ENCODE measurements at places on chromosomes 3 and 15.
A peak's percentile ranks its signal among the peaks of the same experiment; 100 is the strongest.

DNA sequence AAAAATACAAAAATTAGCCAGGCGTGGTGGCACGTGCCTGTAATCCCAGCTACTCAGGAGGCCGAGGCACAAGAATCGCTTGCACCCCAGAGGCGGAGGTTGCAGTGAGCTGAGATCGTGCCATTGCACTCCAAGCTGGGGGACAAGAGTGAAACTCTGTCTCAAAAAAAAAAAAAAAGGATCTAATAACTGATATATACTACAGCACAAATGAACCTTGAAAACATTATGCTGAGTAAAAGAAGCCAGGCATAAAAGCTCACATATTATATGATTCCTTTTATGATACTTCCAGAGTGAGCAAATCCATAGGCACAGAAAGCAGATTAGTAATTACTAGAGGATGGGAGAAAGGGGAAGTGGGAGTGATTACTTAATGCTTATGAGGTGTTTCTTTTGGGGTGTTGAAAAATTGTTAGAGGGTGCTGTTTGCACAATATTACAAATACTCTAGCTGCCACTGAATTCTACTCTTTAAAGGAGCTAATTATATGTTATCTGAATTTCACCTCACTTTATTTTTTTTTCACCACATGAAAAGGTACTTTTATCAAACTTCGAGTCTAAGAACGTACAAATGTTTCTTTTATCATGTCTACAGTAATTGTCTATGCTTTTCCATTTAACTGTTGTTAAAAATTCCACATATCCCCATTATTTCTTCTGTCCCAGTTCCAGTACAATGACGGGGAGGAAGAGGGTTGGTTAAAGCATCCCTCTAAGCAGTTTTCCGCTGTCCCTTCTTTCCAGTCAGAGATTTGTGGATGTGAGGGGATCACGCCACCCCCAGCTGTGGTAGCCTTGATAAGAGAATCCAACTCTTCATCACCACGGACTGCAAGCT is 77.7 kb upstream of the FAM174B start:
- no peak for DNase-seq

DNA sequence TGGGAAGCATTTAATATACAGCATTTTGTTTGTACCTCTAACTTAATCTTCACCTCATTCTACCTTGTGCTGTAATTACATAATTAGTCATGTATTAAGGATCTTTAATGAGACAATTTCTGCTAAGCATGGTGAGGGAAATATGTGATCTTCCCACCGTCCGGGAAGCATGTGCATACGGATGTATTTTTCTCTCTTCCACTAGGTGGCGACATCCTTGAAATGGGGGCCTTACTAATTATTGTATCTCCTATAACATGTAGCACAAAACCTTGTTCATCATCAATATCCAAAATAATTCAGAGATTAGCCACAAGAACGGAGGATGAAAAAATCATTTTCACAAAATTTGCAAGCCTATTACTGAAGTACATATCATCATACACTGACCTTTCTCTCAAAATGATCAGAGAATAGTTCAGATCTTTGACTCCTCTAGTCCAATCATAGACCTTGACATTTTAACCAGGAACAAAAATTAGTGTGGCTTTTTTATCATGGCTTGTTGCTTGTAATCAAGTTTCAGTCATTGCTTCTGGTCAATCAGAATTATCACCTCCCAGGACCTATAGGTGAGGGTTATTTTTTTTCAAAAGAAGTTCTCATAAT is 148.9 kb upstream of the GBE1 start:
- no peak for DNase-seq

DNA sequence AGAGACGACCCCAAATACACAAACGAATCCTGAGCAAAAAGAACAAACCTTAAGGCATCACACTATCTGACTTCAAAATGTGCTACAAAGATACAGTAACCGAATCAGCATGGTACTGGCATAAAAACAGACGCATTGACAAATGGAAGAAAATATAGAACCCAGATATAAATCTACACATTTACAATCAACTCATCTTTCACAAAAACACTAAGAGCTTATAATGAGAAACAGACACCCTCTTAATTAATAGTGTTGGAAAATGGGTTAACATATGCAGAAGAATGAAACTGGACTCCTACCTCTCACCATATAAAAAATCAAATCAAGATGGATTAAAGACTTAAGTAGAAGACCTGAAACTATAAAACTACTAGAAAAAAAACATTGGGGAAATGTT is 130.3 kb upstream of the DCBLD2 start:
- no peak for DNase-seq

GRCh38 chr3:182385356-182385755 is 407.9 kb upstream of the ATP11B start:
- no peak for DNase-seq

DNA sequence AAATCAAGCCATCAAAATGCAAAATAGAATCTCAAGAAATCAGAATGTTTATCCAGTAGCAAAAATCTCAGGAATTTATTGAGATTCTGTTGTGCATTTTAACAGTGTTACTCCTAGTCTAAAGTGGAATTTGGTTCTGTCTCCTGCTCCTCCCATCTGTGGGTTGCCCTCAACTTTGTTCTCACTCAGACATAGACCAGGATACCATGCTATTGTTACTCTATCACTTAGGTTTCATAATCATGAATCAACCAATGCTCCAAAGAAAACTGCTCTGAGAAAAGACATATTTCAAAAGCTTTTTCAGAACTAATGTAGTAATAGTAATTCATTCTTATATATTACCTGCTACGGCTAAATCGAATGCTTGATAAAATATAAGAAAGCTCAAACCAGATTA is 274.7 kb downstream of the RBMS3 start:
- DNase-seq: no peak

GRCh38 chr15:63553388-63553791 is 43.8 kb upstream of the FBXL22 start:
- peak; percentile 4 for DNase-seq

DNA sequence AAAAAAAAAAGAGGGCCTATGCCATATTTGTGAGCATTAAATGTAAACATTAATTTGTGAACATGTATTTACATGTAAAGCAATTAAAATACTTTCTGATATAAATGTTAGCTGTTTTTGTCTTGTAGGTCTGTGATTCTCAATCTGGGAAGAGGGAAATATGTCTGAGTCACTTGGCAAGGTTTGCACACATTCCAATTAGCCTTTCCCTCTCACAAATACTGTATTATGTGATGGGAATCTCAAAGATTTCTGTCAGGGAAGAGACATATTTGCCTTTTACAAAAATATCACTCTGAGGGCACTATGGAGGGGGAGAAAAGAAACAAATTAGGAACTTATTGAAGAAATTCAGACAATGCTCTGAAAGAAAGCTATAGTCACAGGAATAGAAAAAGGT is 483.6 kb downstream of the GBE1 start:
- no peak for DNase-seq

- DNase-seq: no peak
Measured at GRCh38 chr3:12347301-12347700, 58.4 kb downstream of the PPARG start.

- no peak for DNase-seq
Measured at GRCh38 chr3:40379674-40380306, 7.2 kb upstream of the ENTPD3 start.

GRCh38 chr15:22980189-22981050 is at the start of gene CYFIP1:
CYFIP1 (minus strand) TSS chr15:22980368; CDS start chr15:22947285, 33,083 bp downstream.
- peak; percentile 8 for DNase-seq

DNA sequence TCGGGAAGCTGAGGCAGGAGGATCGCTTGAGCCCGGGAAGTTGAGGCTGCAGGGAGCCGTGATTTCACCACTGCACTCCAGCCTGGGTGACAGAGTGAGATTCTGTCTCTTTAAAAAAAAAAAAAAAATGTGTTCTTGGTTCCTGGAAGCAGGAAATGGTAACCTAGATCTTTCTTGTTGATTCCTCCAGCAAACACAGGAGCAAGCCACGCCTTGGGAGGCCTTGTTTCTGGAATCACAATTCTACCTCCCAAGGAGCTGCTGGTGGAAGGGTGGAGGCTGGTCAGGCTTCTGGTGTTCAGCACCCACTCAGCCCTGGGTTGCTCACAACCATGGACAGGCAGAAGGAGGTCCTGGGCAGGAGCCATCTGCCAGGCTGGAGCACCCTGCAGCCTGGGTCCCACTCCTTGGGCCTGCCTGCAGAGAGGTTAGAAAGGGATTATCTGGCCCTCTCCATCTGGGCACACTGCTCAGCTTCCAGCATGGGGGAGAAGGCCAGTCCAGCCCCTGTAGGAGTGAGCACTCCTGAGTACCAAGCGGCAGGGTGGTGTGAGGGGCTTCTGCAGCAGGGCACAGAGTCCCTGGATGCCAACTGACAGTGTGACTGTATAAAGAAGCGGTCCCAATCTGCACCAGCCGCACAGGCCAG is 65.6 kb downstream of the ABTB1 start:
- no peak for DNase-seq

DNA sequence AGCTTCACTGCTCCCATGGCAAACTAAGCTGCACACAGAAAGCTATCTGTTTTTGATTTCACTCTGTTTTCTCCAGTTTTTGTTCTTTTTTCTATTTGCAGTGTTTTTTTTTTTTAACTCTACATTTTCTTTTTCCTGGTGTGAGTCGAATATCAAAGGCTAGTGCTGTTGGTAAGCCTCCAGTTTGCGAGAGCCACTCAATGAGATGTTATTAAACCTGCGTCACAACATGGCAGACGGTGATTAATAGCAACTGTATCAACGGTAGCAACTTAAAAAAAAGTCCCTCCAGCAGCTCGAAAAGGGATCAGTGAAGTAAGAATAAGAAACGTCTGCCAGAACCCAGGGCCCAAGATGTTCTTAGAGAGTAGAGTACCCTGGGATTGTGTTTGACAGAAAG is 84.1 kb downstream of the MEIS2 start:
- DNase-seq: no peak

DNA sequence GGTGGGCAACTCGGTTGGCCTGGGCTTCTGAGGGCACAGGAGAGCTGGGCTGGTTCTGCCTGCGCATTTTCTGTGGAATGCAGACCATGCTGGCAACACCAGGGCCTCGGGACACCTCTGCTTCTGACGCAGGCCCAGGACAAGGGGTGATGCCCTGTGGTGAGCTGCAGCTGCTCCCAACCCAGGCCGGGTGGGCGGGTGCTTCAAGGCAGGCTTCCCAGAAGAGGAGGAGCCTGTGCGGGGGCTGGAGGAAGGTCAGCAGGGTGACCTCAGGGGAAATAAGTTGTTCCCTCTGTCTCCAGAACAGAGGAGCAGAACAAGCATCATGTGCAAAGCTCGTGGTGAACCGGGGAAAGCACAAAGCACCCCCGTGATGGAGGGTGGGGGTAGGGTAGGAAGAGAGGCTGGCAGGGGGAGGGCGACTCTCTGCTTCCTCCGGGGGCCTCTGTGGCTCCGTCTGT is 11.0 kb upstream of the PLXNA1 start:
- DNase-seq: no peak

- DNase-seq: no peak
Measured at GRCh38 chr3:59277201-59277600, 227.4 kb upstream of the CFAP20DC start.

DNA sequence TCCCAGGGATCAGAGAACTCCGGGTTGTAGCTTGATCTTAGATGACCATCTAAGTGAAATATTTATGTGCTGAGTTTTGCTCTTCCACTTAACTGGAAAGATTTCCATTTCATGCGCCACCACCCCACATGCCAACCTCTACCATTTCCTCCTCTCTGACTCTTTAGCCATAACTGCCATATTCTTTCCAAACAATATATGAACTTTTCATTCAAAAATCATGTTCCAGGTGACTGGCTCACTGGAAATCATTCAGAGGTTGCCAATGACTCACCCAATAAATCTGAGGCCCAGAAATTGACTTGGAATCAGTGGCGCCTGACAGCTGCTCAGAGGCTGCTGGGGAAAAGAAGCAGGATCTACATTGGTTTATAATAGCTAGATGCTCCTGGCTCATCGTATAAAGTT is 31.6 kb upstream of the FAM174B start:
- DNase-seq: no peak

DNA sequence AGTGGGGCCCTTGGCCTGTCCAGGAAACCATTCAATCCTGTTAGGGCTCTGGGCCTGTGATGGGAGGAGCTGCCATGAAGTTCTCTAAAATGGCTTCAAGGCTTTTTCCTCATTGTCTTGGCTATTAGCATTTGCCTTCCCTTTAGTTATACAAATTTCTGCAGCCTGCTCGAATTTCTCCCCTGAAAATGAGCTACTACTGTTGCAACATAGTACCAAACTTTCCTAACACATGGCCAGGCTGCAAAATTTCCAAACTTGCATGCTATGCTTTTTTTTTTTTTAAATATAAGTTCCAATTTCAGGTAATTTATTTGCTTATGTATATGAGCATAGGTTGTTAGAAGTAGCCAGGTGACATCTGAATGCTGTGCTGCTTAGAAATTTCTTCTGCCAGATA is 560.8 kb upstream of the TBL1XR1 start:
- DNase-seq: no peak

GRCh38 chr15:87619161-87619960 is 637.2 kb downstream of the NTRK3 start:
- no peak for DNase-seq

DNA sequence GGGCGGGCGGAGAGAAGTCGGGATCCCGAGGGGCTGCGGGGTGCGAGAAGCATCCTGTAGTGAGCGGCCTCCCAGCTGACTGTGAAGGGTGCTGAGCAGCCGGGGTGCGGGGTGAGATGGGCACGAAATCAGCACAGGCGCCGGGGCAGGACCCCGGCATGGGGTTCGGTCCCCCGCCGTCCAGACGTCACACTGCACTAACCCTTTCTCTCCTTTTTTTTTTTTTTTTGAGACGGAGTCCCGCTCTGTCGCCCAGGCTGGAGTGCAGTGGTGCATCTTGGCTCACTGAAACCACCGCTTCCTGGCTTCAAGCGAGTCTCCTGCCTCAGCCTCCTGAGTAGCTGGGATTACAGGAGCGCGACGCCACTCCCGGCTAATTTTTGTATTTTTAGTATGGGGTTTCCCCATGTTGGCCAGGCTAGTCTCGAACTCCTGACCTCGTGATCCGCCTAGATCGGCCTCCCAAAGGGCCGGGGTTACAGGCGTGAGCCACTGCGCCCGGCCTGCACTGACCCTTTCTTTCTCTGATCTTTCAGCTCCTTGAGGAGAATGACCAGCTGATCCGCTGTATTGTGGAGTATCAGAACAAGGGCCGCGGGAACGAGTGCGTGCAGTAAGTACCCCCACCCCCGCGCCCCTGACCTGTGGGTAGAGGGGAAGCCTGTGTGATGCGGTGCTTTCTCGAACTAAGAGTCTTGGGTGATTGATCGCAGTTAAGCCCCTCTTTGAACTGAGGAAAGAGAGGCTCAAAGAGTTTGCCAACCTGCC is 513 bp downstream of the SS18L2 start:
- DNase-seq: no peak

DNA sequence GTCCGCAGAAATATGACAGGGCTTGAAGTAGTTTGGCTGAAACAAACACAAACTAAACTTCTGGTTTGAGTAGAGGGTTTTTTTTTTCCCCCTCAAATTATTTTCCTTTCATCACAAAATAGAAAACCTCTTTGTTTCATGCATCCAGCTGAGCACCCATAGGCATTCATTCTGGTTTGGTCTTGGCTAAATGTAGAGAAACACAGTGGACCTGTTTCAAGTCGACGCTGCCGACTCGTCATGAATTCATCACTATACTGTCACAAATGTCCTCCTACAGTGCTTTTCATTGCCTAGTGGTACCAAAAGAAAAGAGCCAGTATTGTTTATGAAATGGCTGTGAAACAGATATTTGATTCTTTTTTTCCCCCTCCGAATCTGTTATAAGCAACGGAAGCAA is 52.4 kb upstream of the GYG1 start:
- DNase-seq: no peak

Data from CD4-positive, alpha-beta T cell treated with Interleukin-6 at 100 ng/mL for 8 hours (primary cell).